ENCODE measurements at places on chromosomes 13 and 19.

GRCh38 chr13:106155411-106155810 is 380.1 kb downstream of the EFNB2 start:
- no peak for DNase-seq

DNA sequence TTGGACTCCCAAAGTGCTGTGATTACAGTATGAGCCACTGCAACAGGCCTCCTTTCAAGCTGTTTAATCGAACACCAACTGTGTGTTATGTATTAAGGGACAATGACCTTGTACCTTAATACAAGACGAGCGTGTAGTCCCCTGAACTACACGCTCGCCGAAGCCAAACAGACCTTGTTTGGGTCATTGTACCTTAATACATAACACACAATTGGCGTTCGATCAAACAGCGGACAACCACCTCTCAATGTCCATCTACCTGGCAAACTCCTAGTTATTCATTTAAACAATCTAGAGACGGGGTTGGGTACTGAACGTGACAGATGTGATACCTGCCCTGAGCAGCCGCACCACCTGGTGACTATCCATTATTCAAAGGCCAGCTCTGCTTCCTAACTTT is 1.3 kb downstream of the CHERP start:
- DNase-seq, result no peak

GRCh38 chr13:51959773-51960172 is 51.5 kb downstream of the ATP7B start:
- no peak for DNase-seq

DNA sequence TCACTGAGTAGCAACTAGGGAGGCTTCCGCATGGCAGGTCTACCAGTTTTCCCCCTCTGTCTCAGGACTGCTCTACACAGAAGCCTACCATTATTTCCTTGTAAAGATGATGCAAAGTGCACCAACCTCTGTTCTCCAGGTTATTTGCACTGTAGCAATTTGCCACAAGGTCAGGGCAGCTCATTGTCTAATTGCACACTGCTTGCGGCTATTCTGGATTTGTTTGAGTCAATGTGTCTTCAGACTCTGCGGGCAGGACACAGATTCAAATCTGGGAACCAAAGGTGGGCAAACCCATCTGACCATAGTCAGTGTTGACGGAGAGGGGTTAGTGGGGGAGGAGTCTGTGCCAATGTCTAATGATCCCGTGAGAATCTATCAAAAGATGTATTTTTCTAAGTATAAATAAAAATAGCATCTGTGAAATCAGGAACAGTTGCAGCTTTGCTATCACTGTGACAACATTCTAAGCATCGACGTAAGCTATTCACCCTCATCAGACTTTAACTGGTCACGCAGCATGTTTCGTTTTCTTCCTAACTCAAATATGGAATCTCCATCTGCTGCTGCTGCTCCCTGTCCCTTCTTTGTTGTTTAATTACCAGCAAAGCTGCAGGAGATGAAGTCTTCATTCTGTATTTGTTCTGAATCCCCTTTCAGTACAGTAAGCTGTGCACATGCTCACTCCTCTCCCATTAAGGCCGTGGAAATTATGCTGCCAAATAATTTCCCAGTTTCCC is 26.4 kb downstream of the CYSLTR2 start:
- DNase-seq, result no peak

Measured in neuronal stem cell (in vitro differentiated cells).